ENCODE measurements at places on chromosomes 16 and 17.

DNA sequence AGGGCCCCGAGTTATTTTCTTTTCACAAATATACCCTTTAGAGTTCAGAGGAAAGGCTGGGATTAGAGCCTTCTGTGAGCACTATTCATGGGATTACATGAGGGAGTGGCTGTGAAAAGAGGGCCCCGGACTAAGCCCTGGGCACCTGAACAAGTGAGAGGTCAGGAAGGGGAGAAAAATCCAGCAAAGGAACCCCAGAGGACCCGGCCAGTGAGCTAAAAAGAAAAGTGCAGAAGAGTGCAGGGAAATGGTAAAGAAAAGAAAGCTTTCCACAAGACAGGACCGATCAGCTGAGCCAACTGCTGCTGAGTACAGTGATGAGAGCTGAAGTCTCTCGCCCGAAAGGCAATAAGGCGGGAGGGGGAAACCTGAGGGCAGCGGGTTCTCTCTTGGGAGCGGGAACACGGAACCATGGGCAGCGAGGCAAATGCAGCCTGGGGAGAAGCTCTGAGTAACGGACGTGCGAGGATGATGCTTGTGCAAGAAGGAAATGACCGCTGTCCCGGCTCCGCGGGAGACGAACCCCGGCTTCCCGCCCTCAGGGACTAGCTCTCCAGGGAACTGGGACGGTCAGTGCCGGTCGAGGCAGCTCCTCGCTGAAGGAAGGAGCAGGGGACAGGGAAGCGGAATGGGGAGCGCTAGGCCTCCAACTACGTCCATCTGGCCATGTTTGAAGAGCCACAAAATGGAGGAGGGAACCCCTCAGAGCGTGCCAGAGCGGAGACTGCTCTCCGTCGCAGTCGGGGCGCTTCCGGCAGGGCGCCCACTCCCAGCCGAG is 665 bp upstream of the ALDH3A2 start:
- DNase-seq, result peak; percentile 71

DNA sequence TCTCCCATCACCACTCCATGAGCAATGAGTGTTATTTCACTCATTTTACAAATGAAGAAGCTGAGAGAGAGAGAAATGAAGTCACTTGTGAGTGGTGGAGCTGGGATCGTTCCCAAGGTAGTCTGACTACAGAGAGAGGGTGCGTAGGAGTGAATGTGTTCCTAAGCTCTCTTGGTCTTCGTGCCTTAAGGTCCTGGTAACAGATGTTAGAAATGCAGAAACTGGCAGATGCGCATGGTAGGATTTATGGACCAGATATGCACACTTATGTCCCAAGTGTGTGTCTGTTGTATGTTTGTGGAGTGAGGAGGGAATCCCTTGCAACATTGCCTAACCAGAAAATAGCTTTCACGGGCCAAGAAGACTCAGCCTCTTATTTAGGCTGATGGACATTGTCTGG is 93.2 kb upstream of the ZNF469 start:
- no peak for DNase-seq

DNA sequence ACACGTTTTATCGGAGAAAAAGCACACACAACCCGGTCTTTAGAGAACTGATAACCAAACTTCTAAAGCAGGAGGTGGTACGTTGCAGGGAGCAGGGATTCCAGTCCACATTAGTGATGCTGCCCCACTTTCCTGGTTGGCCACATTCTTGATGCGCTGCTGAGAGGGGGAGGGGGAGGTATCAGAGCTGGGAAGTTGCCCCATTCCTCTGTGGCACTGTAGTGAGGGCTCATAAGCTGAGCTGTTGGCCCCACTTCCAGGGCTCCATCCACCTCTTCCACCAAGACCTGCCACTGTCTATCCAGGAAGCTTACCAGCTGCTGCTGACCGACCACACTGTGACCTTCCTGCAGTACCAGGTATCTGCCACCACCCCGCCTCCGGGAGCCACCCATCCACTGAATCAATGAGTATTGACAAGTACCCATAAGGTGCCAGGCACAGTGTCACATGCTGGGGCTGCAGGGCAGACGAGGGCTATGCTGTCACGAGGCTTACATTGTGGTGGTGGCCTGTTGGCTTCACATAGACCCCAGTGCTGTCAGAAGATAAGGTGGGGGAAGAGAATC is 1.1 kb downstream of the TSEN54 start:
- peak; percentile 74 for DNase-seq

GRCh38 chr16:8959921-8960787 is 3.6 kb downstream of the USP7 start:
- peak; percentile 6 for DNase-seq

GRCh38 chr17:79988185-79988971 is 47.3 kb downstream of the TBC1D16 start:
- DNase-seq, result peak; percentile 88

Measured in DMS53 (cell line).